ENCODE measurements at places on chromosomes 4 and X. TPM values are rescaled to one million over a fixed set of nuclear protein-coding genes. Genes with fewer than 3 reads are reported as not detected.

DNA sequence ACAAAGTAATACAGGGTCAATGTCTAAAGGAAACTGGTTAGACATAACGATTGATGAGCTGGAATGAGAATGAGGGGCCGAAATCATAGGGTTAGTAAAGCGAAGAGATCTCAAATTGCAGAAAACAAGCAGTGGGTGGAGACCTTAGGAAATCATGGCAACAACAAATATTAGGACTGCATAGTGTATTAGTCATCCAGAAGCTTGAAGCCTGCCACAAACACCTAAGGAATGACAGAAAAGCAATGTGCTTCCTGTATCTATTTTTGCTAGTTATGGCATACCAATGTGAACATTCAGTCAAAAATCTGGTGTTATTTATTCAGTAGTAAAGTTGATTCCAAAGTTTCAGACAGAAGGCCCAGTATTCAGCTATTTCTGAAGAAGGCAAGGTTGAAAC is 410.9 kb upstream of the CT83 start:
- no peak for DNase-seq

DNA sequence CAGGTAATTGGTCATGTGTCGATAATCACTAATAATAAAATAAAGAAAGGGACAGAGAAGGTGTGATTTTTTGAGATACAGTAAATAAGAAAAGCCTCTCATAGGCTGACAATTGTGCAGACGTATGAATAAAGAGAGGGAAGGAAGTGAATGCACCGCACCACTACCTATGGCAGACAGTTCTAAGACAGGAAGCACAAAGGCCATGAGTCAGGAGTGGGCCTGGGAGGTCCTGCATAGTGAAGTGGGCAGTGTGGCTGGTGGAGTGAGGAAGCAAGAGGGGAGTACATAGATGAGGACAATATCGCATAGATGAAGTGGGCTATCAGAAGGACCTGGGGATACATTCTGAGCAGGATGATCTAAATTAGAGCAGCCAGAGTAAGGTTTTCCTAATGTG is 75.6 kb downstream of the BMP3 start:
- DNase-seq: no peak

DNA sequence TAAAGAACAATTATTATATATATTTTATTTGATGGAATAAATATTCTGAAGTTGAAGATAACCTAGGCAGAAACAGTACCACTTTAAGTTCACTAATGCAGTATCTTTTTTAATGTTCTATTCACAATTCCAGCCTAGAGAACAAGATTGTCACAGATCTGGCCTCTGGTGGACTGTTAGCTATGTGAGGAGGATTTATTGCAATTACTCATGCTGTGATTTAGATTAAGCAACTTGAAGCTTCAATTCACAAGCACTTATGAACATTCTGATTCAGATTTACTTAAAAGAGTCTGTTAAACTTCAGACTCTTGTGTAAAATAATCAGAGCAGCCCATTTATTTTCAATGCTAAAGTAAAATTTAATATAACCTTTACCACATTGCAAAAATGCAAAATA is 1489.8 kb downstream of the STIM2 start:
- DNase-seq: no peak

- DNase-seq: no peak
Measured at GRCh38 chr4:3710451-3711182, 55.6 kb upstream of the ADRA2C start.

CRMP1 gene
- total RNA-seq: not detected

- peak; percentile 52 for DNase-seq
Measured at GRCh38 chr4:25441519-25442117, 64.6 kb downstream of the ANAPC4 start.

DNA sequence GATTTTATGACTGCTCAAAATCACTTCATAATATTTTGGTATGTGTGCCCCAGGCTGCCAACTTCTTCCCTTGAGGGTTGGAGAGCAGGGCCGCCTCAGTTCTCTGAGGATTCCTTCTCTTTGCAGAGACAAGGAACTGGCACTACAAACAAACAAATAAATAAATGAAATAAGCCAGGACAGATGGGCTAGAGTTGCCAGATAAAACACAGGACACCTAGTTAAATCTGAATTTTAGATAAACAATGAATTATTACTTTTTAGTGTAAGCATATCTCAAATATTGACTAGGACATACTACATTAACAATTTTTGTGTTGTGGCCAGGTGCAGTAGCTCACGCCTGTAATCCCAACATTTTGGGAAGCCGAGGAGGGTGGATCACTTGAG is 122.5 kb downstream of the FHDC1 start:
- DNase-seq: no peak

Measured in HCT116 (cell line).